ENCODE measurements at places on chromosomes 5 and 9. TPM values are rescaled to one million over a fixed set of nuclear protein-coding genes. Genes with fewer than 3 reads are reported as not detected.

Gene SARDH
- total RNA-seq, result 0.37 TPM

DNA sequence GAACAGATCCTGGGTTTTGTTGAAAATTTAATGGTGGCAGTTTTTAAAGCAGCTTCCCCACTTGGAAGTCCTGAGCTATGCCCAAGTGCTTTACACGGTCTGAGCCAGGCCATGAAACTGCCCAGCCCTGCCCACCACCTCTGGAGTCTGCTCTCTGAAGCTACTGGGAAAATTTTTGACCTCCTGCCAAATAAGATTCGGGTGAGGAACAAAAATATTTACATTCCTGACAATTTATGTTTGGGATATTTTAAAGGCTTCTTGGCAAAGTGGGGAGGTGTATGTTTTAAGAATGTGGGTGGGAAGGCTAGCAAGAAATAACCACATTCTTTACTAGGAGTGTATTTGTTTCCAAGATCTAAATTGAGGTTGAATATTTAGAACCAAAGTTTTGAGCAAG lies 50.0 kb downstream of the HACD4 start:
- DNase-seq, result peak; percentile 25

Gene LIX1
- not detected for total RNA-seq

GRCh38 chr9:121537283-121537682 lies 37.6 kb upstream of the GGTA1 start:
- DNase-seq, result no peak

DNA sequence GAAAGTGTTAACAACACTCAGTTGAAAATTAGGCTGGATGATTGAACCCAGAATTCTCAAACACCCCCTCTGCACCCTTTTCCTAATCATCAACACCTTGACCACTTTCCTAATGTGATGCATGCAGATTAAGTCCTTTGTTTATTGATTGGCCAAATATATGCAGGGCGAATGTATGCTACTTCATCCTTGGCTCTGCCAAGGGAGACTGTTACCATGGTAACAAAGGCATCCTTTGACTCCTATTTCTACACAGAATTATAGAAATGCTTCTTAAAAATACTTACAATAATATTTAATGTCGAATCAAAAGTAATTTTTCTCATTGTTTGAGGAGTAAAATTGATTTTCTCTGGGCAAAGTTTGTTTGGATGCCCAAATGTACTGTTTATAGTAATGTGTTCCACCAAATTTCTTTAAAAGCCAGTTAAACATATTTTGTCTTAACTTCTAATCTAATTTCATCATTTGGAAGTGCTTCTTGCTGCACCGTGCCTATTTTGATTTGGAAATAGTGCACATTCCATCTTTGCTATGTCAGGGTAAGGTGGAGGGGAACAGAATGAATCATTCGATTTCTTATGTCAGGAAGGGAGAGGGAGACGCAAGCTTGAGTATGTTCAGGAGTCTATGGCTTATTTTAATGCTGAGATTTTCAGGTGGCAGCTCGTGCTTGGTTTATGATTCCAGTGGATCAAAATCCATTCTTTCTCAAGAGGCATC lies 1384.3 kb upstream of the WWC1 start:
- no peak for DNase-seq

DNA sequence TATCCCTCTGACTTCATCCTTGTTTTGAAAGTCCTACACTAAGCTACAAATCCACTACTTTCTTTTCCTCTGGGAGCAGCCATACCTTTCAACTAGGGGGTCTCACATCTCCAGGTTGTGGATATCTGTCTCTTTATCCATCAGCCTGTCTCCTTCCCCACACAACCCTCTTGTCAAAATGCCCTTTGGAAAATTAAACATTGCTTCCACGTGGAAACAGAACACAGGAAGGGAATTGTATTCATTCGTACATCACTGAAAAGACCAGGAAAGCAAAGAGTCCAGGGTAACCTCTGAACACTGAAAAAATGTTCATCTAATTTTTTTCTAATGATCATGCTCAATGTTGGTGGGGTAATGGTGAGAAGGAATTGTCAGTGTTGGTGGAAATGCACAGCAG lies 203.6 kb downstream of the NR3C1 start:
- no peak for DNase-seq

- no peak for DNase-seq
These were observed 118.7 kb downstream of the TTLL11 start for GRCh38 chr9:121974421-121974820.

- DNase-seq, result no peak
These were observed 366.7 kb downstream of the GABRG2 start for GRCh38 chr5:162434281-162434680.

GRCh38 chr9:35741740-35742139 lies 7.3 kb downstream of the GBA2 start:
- DNase-seq, result no peak

DNA sequence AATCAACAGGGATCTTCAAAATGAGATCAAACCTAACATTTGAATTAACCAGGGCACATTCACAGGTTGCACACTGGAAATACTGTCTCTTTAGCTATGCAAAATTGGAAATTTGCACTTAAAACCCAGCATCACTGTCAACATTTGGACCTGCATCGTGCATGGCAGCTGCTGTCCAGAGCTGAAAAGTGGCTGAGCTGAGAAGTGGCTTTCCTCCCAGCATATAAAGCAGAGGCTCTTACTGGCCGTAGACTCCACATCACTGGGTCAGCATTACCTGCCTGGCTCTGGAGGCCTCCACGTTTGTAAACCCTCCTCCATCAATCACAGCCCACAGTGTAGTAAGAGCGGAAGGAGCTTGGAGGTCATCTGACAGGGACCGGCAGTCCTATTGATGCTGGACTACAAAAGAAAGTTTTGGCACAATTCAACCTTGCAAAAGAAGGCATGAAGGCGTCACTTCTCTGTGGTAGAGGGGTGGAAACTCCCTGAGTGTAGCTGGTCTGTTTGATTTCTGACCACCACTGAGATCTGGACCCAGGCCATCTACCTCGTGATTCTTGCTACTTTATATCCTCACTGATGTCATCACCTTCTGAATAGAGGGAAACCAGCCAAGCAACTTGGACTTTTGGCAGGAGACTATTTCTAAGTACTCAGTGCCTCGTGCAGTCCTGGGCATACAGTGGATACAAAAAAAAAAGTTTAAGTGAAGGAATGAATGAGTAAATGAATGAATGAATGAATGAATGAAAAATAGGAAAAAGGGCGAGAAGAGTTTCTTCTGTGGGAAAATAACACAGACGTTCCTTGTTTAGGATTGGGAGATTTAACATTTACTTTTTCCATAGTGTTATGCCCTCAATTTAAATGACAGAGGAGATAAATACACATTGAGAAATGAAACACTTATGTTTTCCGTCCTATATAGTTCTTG lies 14.8 kb downstream of the RASEF start:
- DNase-seq, result no peak

GRCh38 chr9:4674783-4675182 lies 4.6 kb upstream of the CDC37L1 start:
- no peak for DNase-seq

Gene KCTD16
- 0.05 TPM for total RNA-seq

DNA sequence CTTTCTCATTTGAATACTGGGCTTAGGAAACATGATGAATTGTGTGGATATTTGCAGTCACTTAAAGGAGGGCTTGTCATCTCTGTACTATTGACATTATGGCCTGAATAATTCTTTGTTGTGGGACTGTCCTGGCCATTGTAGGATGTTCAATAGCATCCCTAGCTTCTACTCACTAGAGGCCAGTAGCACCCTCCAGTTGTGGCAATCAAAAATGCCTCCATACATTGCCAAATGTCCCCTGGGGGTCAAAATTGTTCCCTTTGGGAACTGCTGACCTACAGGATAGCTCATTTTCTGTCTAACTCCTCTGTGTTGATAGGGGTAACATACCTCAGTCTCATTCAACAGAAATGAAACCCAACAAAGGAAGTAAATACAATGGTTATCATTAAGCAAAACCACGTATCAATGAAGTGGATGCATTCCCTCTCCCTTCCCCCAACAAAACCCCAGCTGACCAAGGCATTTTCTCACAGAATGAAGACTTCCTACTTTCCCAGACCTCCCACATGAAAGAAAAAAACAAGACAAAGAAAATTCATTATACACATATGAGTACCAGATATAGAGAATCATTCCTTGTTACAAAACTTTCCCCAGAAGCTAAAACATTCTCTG lies 18.1 kb downstream of the FYB1 start:
- DNase-seq, result no peak

DNA sequence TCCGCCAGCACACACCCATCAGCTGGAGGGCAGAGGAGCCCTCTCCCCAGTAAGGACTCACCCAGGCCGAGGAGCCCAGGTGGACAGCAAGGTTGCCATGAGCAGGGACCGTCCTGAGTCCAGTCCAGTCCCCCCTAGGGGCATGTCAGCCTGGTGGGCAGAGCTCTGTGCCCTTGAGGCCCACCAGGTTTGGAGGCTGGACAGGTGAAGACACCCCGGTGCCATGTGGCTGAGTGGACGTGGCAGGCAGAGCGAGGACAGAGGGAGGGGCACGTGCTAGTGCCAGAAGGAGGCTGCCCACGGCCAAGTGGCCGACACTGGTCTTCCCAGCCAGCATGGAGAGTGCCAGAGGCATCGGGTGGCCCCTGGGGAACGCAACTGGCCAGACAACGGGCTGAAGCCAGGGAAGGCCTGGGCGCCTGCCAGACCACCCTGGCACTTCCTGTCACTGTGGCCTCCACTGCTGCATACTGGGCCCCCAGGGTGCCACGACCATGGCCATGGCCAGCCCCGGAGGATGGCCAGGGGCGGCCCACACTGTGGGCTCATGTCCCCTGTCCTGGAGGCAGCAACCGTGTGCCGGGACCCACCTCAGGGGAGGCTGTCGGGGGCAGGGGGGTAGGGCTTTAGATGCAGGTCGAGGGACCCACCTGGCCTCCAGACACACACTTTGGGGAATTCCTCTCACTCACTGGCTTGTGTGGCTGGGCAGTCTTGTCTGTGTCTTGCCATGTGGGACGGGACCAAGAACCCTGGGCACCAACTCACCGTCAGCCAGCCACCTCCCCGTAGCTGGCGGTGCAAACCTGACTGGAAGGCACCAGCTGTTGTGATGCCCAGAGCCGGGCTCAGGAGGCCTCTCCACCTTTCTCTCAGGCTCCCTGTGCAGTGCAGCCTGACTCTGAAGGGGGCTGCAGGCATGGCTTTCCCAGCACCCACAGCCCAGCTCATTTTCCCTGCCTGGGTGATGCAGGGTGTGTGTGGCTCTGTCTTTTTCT lies 42.3 kb upstream of the LPCAT1 start:
- DNase-seq, result no peak

All from dermis blood vessel endothelial cell (primary cell).